ENCODE measurements at places on chromosomes 4 and X.

DNA sequence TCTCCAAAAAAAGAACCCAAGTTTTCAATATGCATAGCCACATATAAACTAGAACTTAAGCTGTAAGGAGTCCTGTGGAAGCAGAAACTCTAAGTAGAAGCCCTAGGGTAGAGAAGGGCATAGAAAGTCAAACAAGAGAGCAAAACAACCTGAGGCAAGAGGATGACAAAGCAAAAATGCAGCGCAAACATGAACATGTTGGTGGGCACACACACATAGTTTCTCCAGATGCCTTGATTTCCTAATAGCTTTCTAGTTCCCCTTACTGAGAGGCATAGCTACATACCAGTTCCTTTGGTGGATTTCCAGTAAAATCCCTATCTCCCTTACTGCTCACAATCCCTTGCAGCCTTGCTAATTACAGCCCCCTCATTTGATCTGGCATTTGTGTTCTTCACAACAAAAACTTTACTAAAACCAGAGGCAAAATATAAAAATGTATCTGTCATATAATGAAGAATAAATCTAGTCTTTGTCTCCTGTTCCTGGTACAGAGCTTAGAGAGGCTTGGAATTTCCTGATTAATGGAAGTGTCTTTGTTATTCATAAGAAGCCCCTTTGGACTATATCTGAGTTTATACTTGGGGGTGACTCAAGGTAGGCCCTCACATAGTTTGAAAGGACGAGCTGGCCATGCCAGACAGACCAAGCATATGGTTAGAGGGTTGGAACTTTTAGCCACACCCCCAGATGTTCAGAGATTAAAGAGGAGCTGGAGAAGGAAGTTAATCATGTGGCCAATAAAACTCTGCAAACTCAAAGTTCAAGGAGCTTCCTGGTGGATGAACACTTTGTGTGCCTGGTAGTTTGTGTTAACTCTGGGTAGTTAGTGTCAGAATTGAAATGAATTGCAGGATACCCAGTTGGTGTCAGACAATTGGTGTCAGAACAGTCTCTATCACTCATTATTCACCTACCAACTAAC lies 52.7 kb upstream of the ZCCHC13 start:
- peak; percentile 66 for DNase-seq

GRCh38 chr4:85402371-85402770 lies 72.6 kb upstream of the ARHGAP24 start:
- no peak for DNase-seq

DNA sequence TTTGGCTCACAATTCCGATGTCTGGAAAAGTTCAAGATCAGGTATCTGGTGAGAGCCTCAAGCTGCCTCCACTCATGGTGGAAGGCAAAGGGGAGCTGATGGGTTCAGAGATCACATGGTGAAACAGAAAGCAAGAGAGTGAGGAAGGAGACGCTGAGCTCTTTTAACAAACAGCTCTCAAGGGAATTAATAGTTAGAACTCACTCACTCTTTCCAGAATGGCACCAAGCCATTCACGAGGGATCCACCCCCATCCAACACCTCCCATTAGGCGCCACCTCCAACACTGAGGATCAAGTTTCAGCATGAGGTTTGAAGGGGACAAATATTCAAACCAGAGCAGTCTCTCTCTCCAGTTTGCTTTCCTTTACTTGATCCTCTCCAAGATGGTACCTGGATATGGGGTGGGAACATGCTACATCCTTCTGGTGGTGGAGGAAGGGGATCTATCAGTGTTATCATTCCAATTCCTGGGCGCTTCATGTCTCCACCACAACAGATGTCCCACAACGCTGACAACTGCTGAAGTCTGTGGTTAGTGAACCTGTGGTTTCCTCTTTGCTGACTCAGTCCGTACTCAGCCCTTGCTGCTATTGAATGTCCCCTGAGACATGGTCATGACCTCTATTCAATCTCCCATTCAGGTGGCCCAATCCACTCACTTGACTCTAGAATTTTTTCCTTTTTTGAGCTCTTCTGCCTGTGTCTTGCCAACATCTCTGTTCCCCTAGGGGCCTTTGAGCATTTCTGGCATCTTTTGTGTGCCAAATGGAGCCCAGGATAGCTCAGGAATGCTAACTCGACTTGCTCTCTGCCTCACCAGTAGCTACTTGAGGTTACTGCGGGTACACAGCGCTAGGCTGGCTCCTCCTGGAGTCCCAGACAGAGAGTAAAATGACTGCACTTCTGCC lies 395.2 kb downstream of the MID1IP1 start:
- DNase-seq, result peak; percentile 37

- peak; percentile 19 for DNase-seq
These were observed 648 bp downstream of the GPC4 start for GRCh38 chrX:133414406-133415275.

GRCh38 chr4:85081196-85081595 lies 114.7 kb upstream of the WDFY3 start:
- DNase-seq, result no peak

DNA sequence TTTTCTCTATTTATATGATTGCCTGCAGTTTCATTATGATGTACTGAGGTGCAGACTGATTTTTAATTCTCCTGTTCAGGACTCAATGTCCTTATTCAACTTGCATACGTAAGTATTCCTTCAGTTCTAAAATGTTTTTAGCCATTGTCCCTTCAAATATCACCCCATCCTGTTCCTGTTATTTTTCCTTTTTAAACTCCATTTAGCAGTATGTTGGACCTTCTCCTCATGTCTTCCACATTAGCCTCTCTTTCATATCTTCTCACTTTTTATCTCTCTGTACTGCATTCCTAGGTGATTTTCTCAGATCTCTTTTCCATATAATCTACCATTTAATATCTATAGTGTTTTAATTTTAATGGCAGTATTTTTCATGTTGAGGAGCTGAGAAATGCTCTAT lies 317.7 kb downstream of the NR3C2 start:
- no peak for DNase-seq

GRCh38 chr4:85228264-85228663 lies 246.7 kb upstream of the ARHGAP24 start:
- DNase-seq, result peak; percentile 15

DNA sequence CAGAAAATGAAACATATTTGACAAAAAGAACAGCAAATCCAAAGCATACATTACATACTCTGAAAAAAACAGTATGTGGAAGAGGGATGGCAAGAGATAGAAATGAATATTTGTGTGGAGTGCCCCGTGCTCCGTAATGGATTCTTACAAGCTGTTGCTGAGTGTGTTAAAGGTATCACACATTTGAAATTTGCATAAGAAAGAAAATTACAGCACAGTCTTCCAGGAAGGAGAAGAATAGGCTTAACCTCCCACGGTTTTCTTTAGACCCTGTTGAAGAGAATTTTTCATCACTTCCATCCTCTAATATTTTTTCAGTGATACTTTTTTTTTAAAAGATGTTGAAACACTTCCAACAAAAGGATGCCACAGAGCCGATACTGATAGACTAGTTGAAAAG lies 1489.4 kb downstream of the RAPGEF2 start:
- no peak for DNase-seq

DNA sequence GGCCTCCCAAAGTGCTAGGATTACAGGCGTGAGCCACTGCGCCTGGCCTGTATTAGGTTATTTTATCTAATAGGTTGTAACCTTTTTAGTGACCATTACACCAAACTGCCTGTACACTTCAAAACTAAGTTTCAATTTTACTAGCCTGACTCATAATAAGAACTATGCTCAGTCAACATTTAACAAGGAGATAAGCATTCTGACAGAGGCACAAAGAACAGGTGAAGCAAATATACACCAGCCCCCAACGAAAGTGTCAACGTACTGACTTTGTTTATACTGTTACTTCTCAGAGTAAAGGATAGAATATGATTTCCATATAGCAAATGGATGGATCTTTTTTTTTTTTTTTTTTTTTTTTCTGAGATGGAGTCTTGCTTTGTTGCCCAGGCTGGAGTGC lies 62.8 kb downstream of the SHISA3 start:
- DNase-seq, result no peak

- DNase-seq, result no peak
These were observed 765.0 kb upstream of the DIAPH2 start for GRCh38 chrX:95919605-95920004.

DNA sequence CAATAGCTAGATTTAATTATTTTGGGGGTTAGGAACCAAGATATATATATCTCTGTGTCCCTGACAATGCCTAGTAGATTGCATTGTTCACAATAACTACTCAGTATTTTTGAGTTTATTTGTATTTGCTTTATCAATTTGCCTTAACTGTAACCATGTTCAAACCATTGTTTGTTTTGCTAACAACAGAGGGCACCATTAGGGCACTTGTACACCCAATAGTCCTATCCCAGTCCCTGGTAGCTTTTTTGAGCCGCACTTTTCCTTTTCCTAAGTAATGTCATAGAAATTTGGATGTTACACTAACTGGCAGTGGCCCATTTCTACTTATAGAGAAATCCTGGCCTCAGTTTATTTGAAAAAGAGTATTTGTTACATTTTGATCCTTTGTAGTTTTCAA lies 575 bp upstream of the KLHL5 start:
- no peak for DNase-seq

GRCh38 chr4:141599853-141600252 lies 36.5 kb upstream of the IL15 start:
- DNase-seq, result no peak

GRCh38 chr4:148141501-148141900 lies 300.7 kb downstream of the NR3C2 start:
- DNase-seq, result no peak

GRCh38 chr4:140108713-140109230 lies 45.2 kb downstream of the MAML3 start:
- peak; percentile 7 for DNase-seq

- no peak for DNase-seq
These were observed 31.7 kb downstream of the SCML1 start for GRCh38 chrX:17768997-17769396.

GRCh38 chr4:107913283-107913899 lies 18.0 kb upstream of the CYP2U1 start:
- peak; percentile 80 for DNase-seq

GRCh38 chrX:44071070-44071645 lies 98.0 kb upstream of the NDP start:
- DNase-seq, result no peak

DNA sequence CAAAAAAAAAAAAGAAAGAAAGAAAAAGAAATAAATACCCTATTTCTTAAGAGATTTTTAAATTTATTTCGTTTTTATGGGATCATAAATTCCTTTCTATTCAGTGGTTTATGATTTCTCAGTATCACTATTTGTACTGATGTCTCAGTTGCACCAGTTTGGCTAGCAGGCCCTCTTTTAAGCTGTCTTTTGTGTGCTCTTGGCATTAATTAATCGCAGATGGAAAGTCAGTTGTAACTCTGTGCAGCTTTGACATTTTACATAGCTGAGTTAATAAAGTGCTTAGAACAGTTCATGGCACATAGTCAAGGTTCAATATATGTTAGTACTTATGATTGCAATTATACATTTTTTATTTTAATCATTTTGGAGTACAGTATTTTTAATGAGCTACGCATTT lies 123.7 kb upstream of the NUDT6 start:
- no peak for DNase-seq

DNA sequence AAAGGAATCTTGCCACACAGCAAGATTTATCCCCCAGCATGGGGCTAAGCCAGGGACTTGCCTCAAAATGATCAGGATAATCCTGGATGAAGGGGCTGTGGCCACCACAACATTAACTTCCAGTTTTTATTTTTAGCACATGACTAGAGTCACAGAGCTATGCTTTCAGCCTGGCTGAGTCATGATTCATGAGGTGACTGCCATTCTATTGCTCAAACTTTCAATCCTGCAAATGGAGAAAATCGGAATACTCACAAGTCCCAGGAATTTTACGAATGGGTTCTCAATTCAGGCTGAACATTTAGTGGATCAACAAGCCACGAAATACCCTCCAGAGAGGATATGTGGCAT lies 70.7 kb upstream of the HPGD start:
- peak; percentile 79 for DNase-seq

DNA sequence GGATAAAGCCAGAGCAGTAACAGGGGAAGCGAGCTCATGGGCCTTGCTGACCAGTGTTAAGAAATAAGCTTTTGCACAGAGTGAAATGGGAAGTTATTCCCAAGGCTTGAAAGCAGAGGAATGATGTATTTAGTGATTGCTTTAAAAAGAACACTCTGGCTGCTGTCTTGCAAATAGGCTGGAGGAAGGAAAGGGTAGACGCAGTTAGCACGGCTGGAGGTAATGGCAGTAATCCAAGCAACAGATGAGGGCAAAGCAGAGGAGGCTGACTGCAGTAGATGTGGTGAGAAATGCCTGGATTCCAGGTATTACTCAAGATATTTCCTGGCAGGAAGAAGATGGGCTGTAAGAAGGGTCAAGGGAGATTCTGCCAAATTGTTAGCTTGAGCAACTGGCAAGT lies 1342.3 kb upstream of the AGA start:
- no peak for DNase-seq

DNA sequence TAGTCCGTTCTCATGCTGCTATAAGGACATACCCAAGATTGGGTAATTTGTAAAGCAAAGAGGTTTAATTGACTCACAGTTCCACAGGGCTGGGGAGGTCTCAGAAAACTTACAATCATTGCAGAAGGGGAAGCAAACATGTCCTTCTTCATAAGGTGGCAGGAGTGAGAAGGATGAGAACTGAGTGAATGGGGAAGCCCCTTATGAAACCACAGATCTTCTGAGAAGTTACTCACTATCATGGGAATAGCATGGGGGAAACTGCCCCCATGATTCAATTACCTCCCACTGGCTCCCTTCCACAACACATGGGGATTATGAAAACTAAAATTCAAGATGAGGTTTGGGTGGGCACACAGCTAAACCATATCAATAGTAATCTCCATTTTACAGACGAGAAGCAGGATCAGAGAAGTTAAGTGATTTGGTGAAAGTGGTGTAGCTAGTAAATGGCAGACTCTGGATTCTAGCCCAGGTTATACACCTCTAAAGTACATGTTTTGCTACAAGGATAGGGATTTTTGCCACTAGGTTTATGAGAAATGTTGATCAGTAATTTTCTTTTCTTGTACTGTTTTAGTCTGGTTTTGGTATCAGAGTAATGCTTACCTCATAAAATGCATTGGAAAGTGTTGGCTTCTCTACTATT lies 47.3 kb upstream of the C1GALT1C1 start:
- DNase-seq, result no peak

GRCh38 chr4:184215709-184216328 lies 1.9 kb downstream of the ENPP6 start:
- no peak for DNase-seq

DNA sequence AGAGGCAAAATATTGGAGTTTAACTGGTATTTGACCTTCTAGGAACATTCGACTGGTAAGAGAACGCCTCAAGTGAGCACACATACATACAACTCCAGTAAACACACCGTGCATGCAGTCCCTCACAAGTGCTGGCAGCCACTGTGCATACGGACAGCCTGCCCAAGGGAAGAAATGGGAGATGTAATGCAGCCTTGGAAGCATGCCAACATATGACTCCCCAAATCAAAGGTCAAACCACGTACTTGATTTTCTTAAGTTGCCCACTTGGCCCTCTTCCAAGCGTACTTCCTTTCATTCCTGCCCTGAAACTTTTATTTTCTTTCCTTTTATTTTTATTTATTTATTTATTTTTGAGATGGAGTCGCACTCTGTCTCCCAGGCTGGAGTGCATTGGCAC lies 206.6 kb downstream of the SPRY1 start:
- no peak for DNase-seq
